Natural killer cell (primary cell): ENCODE measurements at places on chromosomes 11 and 22. TPM values are rescaled to one million over a fixed set of nuclear protein-coding genes. Genes with fewer than 3 reads are reported as not detected.

- no peak overlapping the region for H3K4me3 ChIP-seq
- no peaks in the 10 kb centered on the region for H3K27me3 ChIP-seq
- H3K27ac ChIP-seq, result no peak overlapping the region
- no peaks in the 10 kb centered on the region for H3K4me1 ChIP-seq
- no peaks in the 10 kb centered on the region for H3K36me3 ChIP-seq
Measured at GRCh38 chr11:23192256-23192655, 332.0 kb upstream of the CCDC179 start.

GRCh38 chr11:75872887-75873416 is 57.9 kb downstream of the UVRAG start:
- H3K27me3 ChIP-seq, result no peaks in the 10 kb centered on the region
- no peaks in the 10 kb centered on the region for H3K36me3 ChIP-seq
- H3K4me1 ChIP-seq, result no peaks in the 10 kb centered on the region
- DNase-seq, result no peak
- H3K4me3 ChIP-seq, result no peak overlapping the region

VSIG2 gene
- not detected for total RNA-seq

DNA sequence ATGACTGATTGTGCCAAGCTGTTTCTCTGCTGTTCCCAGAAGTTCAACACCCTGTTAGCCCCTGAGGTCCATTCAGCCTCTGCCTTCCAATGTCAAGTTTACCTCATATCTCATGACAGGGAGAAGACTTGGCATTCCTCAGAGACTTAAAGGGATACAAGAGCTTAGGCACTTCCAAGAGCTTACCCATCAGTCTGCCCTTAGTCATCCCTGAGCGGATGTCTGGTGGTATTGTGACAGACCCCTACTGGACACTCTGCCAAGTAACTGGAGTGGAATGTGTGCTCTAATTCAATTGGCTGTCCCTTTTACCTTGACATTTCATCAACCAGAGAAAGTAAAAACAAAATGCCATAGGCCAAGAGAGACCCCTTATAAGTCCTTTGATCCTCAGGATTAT is 151.5 kb downstream of the AASDHPPT start:
- H3K27me3 ChIP-seq, result no peaks in the 10 kb centered on the region
- no peaks in the 10 kb centered on the region for H3K4me1 ChIP-seq
- no peak overlapping the region for H3K4me3 ChIP-seq
- DNase-seq, result no peak
- no peaks in the 10 kb centered on the region for H3K36me3 ChIP-seq

- H3K27me3 ChIP-seq, result no peaks in the 10 kb centered on the region
- H3K4me3 ChIP-seq, result no peak overlapping the region
- H3K36me3 ChIP-seq, result no peaks in the 10 kb centered on the region
- H3K27ac ChIP-seq, result no peak overlapping the region
Measured at GRCh38 chr11:106442032-106442431, 364.6 kb downstream of the AASDHPPT start.

DNA sequence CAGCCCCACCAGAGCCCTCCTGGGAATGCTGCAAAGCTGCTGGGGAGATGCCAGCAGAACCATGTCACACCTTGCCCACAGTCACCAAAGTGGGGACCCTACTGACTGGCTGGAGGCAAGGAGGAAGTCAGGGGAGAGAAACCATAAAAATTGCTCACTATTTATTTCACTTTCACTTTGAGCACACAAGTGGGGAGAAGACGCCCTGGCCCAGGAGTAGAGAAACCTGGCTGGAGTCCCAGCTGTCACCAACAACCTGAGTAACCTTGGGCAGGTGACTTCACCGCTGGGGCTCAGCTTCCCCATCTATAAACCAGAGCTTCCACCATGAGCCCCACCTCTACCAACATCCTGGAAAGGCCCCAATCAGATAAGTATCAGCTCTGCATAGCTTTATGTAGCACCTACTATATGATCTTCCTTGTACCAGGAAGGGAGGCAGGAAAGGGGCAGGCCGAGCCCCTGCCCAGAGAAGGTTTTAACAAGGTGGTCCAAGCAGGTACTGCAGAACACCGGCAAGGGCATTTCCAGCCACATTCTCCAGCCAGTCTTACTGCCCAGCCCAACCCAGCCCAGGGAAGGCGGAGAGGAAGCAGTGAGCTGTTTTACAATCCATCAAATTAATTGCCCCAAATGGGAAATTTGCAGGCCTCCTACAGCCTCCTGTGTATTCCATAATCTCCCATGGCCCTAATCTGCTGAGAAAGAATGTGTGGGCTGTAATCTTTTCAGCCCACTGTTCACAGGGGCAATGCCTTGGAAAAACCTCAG is 27.6 kb downstream of the PLEKHA7 start:
- peak; percentile 52 for DNase-seq
- H3K4me1 ChIP-seq, result peaks cover 26% of the 10 kb centered on the region
- peak overlapping the region; percentile 11 for H3K4me3 ChIP-seq
- no peaks in the 10 kb centered on the region for H3K27me3 ChIP-seq

GRCh38 chr11:32044158-32044863 is 46.6 kb upstream of the RCN1 start:
- H3K27ac ChIP-seq, result no peak overlapping the region
- H3K27me3 ChIP-seq, result no peaks in the 10 kb centered on the region
- no peak for DNase-seq
- no peaks in the 10 kb centered on the region for H3K4me1 ChIP-seq
- no peaks in the 10 kb centered on the region for H3K36me3 ChIP-seq

DNA sequence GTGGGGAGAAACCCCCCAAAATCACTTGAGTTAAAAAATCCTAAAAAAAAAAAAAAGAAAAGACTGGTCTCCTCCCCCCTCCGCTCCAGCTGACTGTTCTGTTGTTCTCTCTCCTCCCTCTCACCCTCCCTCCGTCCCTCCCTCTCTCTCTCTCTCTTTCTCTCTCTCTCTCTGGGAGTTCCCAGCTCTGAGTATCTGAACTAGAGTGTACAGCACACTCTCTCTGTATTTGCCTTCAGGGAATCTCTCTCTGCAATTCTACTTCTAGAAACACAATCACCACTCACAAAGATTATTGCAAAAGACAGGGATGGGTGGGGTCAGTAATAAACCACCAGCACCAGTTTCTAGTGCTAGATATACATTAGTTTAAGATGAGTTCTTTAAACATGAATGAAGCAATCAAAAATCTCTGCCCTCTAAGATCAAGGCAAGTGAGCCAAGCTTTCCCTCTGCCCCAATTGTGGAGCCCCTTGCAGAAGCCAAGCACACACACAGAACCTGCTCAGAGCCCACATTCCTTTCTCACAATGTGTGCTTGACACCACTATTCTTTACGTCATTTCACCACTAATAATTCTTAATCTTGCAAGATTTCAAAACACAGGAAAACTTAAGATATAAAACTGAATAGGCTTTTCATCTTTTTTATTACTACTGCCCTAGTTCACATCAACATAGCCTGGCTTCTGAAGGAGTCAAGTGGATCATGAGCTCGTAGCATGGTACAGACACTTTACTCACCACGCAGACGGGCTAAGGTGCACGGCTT is 133.5 kb downstream of the RBFOX2 start:
- H3K4me1 ChIP-seq, result peaks cover 11% of the 10 kb centered on the region
- peak overlapping the region; percentile 16 for H3K4me3 ChIP-seq
- H3K27ac ChIP-seq, result peak overlapping the region; percentile 60
- no peaks in the 10 kb centered on the region for H3K36me3 ChIP-seq

SPDYC gene
- not detected for total RNA-seq

DNA sequence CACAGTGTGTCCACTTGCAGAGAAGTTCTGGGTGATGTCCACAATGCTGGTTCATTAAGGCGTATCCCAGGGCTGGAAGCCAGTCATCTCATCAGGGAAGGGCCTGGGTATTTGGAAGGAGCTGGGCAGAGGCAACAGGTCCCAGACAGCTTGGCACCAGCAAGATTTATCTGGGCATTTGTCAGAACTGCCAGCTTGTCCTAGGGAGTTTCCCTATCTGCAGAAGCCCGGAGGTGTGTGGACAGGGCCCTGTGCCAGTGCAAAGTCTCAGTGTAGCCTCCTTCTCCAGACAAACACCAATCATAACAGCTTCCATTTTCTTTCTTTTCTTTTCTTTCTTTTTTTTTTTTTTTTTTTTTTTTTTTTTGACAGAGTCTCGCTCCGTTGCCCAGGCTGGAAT is 125.3 kb upstream of the TIMP3 start:
- H3K27me3 ChIP-seq, result no peaks in the 10 kb centered on the region
- no peaks in the 10 kb centered on the region for H3K4me1 ChIP-seq
- no peak overlapping the region for H3K4me3 ChIP-seq
- no peak overlapping the region for H3K27ac ChIP-seq

LARGE1 gene
- 2.6 TPM for total RNA-seq

DNA sequence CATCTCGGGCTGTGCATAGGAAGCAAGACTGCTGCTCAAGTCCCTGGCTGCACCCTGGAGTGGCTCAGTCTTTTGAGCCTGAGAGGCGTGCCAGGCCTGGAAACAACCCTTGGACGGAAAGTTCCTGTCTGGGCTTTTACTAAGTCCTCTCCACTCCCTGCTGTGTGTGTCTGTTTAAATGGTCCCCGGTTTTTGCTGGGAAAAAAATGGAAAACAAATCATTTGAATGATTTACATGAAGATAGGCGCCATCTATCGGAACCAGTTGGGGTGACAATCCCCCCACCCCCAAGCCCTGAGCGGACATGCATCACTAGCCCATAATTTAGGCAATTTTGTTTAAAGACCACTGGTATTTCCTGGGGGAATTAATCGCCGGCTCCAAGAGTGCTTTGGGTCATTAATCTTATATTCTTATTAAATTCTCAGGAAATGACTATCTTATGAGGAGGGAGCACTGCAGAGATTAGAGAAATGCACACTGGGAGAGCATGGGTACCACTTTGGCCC is 2.7 kb upstream of the GAB2 start:
- H3K4me1 ChIP-seq, result peaks cover 28% of the 10 kb centered on the region
- no peak overlapping the region for H3K4me3 ChIP-seq
- DNase-seq, result peak; percentile 71

BIRC3 gene
- 92.3 TPM for total RNA-seq

DNA sequence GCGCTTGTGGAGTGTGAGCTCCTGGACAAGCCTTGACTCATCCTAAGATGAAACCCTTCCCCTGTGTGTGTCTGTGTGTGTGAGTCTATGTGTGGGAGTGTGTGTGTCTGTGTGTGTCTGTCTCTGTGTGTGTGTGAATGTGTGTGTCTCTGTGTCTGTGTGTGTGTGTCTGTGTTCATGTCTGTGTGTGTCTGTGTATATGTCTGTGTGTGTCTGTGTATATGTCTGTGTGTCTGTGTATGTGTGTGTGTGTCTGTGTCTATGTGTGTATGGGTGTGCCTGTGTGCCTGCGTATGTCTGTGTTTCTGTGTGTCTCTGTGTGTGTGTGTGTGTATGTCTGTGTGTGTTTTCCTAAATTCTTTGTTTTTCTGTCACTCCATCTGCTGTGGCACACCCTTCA is 48.7 kb downstream of the RPS6KA4 start:
- H3K36me3 ChIP-seq, result no peaks in the 10 kb centered on the region
- no peaks in the 10 kb centered on the region for H3K27me3 ChIP-seq
- H3K4me1 ChIP-seq, result no peaks in the 10 kb centered on the region
- no peak overlapping the region for H3K4me3 ChIP-seq
- H3K27ac ChIP-seq, result no peak overlapping the region
- no peak for DNase-seq

DNA sequence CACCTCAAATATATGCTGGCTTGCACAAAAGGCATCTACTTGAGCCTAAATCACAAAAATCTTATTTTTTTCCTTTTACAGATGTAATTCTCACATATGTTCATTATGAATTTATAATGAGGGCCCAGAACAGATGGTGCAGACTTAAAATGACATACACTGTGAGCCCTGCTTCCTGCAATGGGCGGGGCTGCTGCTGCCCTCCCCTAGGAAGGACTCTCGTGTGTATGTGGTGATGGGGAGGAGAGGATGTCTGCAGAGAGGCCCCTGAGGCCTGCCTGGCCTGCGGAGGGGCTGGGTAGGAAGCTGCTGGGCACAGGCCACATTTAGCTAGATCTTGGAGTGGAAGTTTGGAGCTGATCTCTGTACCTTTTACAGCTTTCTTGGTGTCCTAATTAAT is 233.4 kb upstream of the KIRREL3 start:
- H3K36me3 ChIP-seq, result no peaks in the 10 kb centered on the region
- no peak for DNase-seq
- no peak overlapping the region for H3K4me3 ChIP-seq
- H3K27me3 ChIP-seq, result no peaks in the 10 kb centered on the region

DNA sequence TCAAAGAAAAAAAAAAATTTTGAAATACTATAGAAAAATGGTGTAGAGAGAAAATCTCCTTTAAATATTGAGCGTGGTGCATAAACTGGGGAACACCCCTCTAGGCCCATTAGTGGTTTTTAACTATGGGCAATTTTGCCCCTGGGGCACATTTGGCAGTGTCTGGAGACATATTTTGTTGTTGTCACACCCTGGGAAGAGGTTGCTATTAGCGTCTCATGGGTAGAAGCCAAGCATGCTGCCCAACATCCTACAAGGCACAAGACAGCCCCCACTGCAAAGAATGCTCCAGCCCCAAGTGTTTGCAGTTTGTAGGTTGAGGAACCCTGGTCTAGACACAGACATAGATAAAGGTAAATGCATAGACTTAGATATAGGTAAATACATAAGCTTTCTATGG is 92.6 kb downstream of the KIAA1671 start:
- no peaks in the 10 kb centered on the region for H3K4me1 ChIP-seq
- H3K27ac ChIP-seq, result no peak overlapping the region
- no peaks in the 10 kb centered on the region for H3K36me3 ChIP-seq

OR9G1 gene
- not detected for total RNA-seq

DNA sequence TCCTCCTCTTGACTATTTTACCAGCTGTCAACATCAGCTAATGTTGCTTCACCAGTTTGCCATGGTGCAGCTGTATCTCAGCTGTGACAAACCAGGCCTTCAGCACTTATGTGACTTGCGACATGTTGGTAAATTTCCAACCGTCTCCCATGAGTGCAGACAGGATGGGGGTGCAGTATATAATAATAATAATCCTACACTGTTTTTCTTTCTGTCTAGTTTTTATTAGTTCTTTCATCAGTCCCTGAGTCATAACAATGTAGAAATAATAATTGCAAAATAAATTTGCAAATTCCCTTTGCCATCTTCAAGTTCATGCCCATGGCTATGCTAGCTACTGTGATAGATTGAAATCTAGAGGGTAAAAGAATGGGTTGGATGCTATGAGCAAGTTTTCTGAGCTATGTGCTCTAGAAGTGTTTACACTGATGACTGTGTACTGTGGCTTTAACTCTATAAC is 4.9 kb downstream of the MMP13 start:
- no peaks in the 10 kb centered on the region for H3K27me3 ChIP-seq
- no peak overlapping the region for H3K4me3 ChIP-seq
- no peak for DNase-seq
- no peaks in the 10 kb centered on the region for H3K36me3 ChIP-seq

GRCh38 chr11:67269401-67270255 is 3.4 kb downstream of the GRK2 start:
- peak overlapping the region; percentile 91 for H3K4me3 ChIP-seq
- H3K27ac ChIP-seq, result peak overlapping the region; percentile 95
- H3K27me3 ChIP-seq, result no peaks in the 10 kb centered on the region
- peaks cover 35% of the 10 kb centered on the region for H3K36me3 ChIP-seq
- peak; percentile 52 for DNase-seq

DEAF1 gene
- 25.9 TPM for total RNA-seq

EPS8L2 gene
- 9.3 TPM for total RNA-seq

OR5T3 gene
- not detected for total RNA-seq
